ENCODE measurements at places on chromosomes 4 and X.

- DNase-seq: no peak
Measured at GRCh38 chr4:156487107-156487506, 484.5 kb downstream of the PDGFC start.

- no peak for DNase-seq
Measured at GRCh38 chr4:14924812-14925344, 77.4 kb upstream of the CPEB2 start.

- DNase-seq: no peak
Measured at GRCh38 chr4:6965329-6965728, 55.7 kb downstream of the TBC1D14 start.

GRCh38 chr4:25258980-25259578 is 25.2 kb downstream of the PI4K2B start:
- no peak for DNase-seq

- DNase-seq: no peak
Measured at GRCh38 chrX:129741880-129742758, 3.3 kb downstream of the XPNPEP2 start.

DNA sequence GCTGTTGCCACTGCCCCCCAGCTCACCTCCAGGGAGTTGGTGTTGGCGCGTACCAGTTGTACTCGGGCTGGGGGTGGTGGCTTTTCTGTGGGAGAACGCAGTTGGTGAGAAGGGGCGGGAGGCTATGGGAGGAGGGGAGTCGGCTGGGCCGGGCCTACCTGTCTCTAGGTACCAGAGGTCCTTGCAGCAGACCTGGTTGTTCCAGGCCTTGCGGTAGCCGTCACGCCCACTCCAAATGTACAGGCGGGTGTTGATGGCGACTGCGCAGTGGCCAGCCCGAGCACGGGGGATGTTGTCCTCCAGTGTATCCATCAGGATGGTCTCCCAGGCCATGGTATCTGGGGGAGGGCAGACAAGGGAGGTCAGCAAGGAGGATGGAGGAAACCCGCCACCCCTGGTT is 11.5 kb downstream of the HCFC1 start:
- DNase-seq: no peak

GRCh38 chrX:106726485-106727437 is at the start of gene RNF128:
Gene RNF128 (plus strand): TSS chrX:106726701. CDS start chrX:106726914, 213 bp downstream.
- DNase-seq: no peak

DNA sequence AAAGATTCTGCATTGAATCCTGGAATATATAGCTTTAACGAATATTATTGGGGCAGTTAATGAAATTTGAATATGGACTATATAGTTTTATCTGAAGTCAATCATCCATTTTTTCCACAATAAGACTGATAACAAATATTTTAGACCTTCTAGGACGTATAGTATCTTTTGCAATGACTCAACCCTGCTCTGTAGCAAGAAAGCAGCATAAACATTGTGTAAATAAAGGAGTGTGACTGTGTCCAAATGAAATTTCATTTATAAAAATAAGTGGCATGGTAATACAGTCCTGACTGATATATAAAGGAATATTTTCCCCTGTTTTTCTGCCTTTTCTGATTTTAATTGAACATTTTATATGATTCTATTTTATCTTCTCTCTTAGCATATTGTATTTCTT is 947.7 kb upstream of the SLIT2 start:
- DNase-seq: no peak

DNA sequence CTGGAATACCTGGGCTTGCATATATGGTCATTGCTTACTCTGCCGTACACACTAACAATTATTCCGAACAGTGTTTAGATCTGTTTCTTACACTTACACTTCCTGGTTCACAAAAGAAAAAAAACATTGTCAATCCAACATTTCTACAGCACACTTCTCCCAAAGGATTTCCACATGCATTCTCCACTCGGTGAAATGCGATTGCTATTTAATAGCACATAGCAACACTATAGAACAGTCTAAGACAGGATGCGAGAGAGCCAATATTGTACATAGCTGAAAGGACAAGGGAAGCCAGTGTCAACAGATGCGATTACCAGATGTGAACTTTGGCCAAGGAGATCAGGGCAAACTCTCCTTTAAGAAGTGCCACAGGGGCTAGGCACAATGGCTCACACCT is 220.7 kb upstream of the GPC4 start:
- no peak for DNase-seq

- peak; percentile 54 for DNase-seq
Measured at GRCh38 chr4:10457255-10457801, at the start of gene ZNF518B. Gene ZNF518B (minus strand): TSS chr4:10457426. CDS start chr4:10446328, 11,098 bp downstream.

- DNase-seq: no peak
Measured at GRCh38 chrX:118579417-118579816, 83.8 kb downstream of the DOCK11 start.
